ENCODE measurements at places on chromosomes 5 and 9.

DNA sequence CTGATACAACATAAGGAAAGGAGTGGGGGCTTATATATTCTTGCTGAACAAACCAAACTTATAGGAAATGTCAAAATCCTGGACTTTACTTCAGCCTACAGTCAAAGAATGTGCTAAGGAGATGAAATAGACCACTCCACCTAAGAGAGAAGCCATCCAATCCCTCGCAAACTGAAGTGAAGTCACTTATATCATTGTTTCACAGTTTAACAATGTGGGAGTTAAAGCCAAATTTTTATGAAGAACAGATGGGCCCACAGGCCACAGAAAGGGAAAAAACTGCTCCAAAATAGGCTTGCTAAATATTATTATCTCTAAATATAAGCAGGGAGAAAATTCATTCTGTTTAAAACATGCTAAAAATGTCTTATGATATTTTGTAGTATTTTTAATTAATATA, 233.3 kb downstream of the GAS1 start:
- DNase-seq: no peak

GRCh38 chr9:68509689-68510088, 31.0 kb downstream of the TMEM252 start:
- DNase-seq: no peak

GRCh38 chr5:18314192-18314778, 680.0 kb downstream of the TAF11L14 start:
- DNase-seq: no peak

- no peak for DNase-seq
Observed at GRCh38 chr9:37967014-37967760, 63.3 kb upstream of the SLC25A51 start.

DNA sequence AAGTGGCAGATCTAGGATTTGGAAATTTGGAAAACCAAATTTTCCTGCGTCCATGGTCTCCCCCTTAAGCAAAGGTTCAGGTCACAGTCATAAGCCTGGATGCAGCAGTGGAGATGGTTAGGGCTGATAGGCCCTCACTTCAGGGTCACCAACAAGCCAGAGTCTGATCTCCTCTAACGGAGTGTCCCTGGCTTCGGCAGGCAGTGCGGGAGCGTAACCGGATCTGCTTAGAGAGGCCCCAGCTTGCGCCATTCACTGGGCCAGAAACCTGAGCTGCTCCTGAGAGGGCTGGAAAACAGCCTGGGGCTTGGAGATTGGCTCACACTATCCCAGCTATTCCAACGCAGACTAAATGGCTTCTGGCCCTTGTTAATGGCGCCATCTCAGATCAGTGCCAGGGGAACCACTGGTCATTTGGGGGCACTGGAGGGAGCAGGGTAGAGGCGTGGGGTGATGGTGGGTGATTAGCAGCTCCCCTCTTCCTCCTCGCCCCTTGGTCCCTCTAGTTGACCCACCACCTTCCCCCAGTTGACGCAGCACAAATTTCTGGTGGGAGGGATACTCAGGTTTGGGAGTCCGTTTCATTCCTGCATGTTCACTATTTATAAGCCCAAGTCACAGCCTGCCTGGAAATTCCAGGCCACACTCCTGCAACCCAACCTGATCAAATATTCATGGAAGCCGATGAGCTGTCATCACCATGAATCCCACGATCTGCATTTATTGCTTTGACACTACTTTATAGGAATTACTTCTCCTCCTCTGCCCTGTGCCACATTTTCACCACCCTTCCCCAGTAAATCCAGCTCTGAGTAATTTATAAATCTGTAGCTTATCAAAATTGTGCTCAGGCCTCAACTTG, 134.6 kb upstream of the CPEB4 start:
- DNase-seq: no peak

- no peak for DNase-seq
Observed at GRCh38 chr5:117207088-117207668, 632.6 kb upstream of the SEMA6A start.

GRCh38 chr9:38339496-38339895, 53.0 kb upstream of the ALDH1B1 start:
- DNase-seq: no peak

GRCh38 chr5:60585618-60586017, 114.3 kb downstream of the DEPDC1B start:
- DNase-seq: no peak

DNA sequence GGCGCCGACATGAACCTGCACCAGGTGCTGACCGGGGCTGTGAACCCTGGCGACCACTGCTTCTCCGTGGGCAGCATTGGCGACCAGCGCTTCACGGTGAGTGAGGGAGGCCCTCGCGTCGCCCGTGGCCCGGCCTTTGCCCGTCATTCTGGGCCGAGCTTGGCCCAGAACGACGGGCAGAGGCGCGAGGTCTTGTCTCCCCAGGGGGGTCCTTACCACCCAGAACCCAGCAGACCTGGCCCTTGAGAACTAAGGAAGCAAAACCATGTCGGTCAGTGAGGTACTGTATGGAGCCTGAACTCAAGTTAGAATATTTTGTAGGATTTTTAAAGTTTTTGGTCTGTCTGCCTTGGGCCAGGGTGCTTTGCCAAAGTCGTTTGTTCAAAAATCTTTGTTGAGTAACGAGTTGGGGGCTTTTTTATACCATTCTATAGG, 691 bp downstream of the DMXL1 start:
- DNase-seq: no peak

GRCh38 chr5:108818613-108819272, 71.0 kb downstream of the FER start:
- no peak for DNase-seq

DNA sequence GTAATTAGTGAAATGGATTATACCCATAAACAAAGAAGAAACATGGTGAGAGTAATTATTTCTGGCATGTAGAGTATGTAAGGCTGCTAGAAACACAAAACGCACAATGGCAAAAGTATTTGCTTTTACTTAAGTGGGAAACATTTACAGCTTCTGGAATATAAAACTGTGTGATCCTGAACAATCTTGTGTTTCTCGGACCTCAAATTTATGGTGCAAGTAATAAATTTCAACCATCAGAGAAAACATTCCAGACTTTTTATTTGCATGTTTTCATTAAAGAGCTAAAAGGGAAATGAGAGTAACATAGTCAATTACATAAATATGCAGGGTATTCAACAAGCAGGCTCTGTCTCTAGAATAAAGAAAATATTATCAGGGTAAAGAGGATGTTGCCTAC, 17.2 kb upstream of the PRR16 start:
- no peak for DNase-seq

DNA sequence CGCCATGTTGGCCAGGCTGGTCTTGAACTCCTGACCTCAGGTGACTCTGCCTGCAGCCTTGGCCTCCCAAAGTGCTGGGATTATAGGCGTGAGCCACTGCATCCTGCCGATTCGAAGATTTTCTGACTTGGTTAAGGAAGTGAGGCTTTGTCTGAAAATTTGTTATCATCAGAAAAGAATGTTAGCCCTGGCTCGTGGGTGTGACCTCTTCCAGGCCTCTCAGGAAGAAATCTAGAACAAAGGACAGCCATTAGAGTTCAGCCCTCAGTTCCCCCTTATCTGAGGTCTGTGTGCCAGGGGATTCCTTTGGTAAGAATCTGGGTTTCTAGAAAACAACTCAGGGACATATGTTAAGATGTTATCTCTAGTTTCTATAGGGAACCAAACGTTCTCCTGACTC, 6.2 kb downstream of the OR2S2 start:
- no peak for DNase-seq

DNA sequence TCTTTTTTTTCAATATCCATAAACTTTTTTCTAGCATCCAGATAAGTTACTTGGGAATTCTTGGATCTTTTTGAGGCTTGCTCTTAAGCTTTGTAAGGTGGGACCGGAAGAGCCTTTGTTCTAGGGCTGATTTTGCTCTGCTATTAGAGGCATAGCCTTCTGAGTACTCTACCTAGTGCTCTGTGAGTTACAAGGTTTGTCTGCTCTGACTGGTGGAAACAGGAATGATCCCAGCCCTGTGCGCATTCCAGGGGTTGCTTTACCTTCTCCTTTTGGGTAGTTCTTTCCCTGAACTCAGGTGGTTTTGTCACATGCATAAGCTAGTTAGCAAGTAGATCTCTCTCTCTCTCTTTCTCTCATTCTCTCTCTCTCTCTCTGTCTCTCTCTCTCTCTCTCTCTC, 180.8 kb upstream of the PCSK5 start:
- no peak for DNase-seq

DNA sequence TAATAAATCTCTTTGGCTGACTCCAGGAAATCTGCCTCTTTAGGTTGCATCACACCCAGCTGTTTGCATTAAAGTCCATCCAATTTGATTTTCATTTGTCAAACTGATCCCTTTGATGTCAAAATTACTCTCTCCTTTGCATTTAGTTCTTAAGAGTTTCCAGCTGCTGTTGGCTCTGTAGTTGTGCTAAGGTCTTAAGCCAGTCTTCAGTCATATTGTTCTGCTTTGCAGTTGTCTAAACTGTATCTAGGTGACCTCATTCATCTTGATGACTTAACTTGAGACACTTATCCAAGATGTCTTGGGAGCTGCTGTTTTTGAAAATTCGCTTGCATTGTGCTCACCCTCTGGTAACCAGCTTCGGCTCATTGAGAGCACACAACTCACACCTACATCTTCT, 386.9 kb upstream of the TLE4 start:
- no peak for DNase-seq

- no peak for DNase-seq
Observed at GRCh38 chr5:76041863-76042262, 41.3 kb upstream of the SV2C start.

DNA sequence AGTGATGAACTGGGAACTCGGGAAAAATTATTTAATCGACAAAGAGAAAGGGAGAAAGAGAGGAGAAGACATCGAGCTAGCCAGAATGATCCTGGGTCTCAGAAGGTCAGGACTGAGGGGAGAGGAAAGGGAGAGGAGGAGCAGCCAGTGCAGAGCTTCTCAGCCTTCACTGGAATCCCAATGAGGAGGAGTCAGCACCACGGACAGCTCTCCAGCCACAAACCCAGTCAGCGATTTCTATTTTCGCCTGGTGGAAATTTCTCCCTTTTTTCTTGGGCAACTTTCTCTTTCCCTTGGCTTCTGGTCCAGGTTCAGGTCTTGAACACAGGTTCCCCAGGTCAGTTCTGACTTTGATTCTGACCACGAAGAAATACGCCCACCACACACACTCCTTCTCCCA, 1.6 kb upstream of the BRINP1 start:
- no peak for DNase-seq

DNA sequence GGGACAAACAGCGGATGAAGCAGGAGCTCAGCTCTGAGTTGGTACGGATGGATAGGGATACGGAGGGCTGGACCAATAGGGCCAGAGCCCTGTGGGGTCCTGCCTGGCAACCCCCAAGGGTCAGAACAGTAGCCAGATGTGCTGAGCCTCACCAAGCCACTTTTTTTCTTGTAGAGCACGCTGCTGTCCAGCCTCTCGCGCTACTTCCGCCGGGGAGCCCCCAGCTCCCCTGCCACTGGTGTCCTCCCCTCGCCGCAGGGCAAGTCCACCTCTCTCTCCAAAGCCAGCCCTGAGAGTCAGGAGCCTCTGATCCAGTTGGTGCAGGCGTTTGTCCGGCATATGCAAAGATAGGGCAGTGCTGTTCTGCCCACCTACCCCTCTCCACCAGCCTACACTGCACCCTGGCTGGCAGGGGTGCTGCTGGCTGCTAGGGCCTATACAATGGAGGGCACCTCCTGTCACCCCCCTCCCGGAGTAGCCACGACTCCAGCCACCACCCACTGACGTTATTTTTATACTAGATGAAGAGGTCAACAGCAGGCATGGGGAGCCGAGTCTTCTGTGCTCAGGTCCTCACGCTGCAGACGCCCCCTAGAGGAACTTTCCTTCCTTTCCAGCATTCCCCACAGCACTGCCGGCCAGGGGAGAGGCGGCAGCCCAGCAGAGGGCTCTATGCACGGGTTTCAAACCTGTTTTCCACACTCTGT, 21.6 kb downstream of the SH3GLB2 start:
- no peak for DNase-seq

- DNase-seq: no peak
Observed at GRCh38 chr5:57566914-57567313, 84.3 kb upstream of the ACTBL2 start.

GRCh38 chr5:13252699-13253098, 691.8 kb downstream of the DNAH5 start:
- DNase-seq: no peak

DNA sequence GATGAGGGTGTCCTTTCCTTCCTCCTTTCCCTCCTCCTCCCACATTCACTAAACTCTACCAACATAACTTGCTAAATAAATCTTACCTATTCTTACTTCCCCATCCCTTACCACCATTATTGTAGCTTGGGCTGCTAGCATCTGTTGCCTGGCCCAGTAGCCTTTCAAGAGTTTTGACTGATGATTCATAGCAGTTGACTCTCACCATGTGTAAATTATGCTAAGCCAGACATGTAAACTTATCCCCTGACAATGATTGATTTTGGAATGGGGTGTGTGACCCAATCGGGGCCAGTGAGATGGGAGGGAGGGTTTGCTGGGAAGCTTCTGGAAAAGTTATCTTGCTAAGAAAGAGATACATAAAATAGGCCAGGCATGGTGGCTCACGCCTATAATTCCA, 161.8 kb upstream of the SPRY4 start:
- no peak for DNase-seq
